Stimulated activated CD4-positive, alpha-beta T cell treated with anti-CD3 and anti-CD28 coated beads, Interleukin-4, amount 100 ng/mL, for 4 hours (primary cell): ENCODE measurements at places on chromosomes 12 and 14.

DNA sequence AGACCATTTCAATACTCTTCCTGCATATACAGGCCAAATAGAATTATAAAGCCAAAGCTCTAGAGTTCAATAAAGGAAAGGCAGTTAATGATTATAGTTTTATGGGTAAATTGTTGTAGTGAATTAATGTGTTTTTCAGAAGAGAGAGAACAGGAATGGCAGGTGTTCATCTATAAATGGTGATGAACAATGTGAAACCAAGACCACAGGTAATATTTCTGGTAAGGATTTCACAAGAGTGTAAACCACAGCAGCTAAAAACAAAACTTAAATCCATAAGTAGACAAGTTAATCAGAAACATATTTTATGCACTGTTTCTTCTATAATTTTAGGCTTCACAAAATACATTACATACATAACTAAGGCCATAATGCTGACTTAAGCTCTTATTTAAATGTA, 204.4 kb downstream of the SYT1 start:
- DNase-seq = no peak

GRCh38 chr12:50222275-50222783, 55.2 kb upstream of the CERS5 start:
- DNase-seq = no peak

GRCh38 chr12:25264862-25265261, 14.1 kb upstream of the KRAS start:
- DNase-seq = no peak

DNA sequence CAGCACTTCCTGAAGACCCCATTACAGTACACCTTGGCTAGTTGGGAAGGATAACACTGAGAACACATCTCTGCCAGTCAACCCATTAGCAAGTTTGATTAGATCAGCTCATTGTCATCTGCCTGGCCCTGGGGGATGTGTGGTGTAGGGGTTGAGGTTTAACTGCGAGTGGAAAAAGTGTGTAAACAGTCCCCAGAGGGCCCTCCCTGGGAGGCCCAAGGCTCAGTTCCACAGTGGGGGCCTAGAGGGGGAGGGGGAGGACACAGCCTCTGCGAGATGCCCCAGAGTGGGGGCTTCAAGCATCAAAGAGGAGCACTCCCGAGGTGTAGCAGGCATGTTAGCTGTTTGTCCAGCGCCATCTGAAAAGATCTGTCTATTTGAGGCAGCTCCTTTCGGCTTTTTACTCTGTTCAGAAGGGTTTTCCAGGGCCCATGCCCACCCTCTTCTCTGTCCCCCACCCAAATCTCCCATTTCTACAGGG, 344 bp downstream of the LPAR5 start:
- DNase-seq = peak; percentile 30

DNA sequence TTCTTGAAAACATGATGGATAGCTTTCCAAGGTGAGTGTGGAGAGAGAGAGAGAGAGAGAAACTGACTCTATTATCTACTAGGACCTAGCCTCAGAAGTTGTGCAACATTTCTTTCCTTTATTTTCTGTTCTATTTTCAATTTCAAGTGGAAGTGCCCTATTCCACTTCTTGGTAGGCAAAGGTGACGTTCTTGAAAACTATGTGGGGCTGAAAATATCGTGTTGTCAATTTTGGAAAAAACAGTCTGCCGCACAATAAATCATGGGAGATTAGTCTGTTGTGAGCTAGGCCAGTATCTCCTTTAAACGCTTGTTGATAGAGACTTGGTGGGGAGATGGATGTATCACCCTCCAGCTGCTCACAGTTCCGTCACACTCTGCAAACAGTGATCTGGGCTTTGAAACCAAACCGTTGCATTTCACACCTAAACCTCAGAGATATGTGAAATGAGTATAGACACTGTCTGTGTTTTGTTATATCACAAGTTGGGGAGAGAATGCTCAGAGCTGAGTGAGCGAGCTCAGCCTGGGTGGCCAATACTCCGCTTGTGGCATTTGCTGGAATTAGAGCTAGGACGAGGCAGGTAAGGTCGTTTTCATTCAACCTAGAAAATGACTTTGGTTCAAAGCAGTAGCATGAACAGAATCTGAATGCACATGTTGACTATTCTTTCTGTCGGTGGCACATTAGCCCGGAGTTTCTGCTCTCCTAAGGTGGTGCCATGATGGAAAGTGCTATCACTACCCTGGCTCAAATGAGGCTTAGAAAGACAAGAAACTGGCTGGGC, 75.1 kb upstream of the ST8SIA1 start:
- DNase-seq = peak; percentile 10

DNA sequence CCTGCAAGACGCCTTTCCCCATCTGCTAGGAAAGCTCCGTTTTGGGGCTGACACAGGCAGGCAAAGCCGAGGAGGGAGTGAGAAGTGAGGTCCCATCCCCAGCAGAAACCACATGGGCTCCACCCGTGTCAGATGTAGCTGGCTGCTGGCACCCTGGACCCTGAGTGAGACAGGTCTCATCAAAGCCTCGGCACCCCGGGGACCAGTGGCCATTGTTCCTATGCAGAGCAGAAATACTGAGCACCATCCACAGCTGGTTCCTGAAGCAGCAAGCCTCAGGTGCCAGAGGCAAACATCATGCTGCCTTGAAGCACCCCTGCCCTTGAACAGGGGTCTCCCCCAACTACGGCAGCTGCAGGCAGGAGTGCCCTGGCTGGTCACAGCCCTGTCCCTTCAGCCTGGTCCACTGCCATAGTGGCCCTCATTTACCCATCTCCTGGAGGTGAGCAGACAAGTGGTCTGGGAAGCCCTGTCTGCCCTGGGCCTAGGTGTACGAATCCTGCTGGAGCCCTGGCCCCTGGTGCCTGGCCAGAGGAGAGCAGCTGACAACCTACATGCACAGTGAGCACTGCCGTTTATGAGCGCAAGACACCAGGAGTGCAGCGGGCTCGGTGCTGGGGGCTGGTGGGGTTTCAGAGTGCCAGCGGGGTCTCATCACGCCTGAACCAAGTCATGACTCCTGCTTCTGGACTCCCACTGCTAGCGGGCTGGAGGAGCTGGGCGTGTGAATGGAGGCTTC, 289.8 kb upstream of the RTL1 start:
- DNase-seq = no peak

DNA sequence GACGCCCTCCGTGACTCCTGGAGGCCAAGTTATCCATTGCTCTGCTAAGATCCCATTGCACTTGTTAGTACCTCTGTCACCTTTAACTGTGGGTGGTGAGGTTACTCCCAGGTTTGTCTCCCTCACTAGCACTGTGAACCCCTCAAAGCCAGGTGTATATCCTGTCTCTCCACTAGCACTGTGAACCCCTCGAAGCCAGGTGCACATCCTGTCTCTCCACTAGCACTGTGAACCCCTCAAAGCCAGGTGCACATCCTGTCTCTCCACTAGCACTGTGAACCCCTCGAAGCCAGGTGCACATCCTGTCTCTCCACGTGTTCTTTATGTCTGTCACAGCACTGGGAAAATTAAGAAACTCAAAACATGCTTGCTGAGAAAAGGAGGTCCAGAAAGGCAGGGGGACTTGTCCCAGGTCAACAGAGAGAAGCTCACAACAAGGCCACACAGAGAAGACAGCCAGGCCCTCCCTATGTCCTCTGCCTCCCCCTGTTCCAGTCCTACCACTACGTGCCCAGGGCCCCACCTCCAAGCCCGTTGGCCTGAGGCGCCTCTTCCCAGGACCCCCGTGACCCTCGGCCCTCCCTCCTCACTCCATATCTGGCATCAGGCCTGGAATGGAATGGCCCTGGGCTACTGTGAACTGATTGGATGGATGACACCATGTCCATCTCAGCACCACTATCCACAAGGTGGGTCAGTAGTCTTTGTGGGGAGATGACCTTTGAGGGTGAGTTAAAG, 26.4 kb upstream of the FKBP4 start:
- no peak for DNase-seq

DNA sequence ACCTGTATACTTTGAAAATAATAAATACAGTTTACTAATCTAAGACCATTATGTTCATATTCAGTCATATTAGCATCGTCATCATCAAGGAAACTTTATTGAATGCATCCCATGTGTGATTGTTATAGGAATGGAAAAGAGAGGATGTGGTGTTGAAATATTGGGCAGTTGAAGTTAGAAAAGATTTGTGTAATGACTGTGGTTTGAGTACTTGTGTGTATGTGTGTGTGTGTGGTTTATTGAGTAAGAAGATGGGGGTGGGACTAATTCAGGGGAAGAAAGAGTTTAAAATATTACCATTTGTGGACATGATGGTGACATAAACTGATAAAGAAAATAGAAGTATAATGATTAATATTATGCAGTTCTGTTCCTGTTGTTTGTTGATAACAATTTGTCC, 238.7 kb upstream of the SEL1L start:
- no peak for DNase-seq
